Right lung (tissue), 10 donors: ENCODE measurements at places on chromosomes 11 and 22. TPM values are rescaled to one million over a fixed set of nuclear protein-coding genes. Genes with fewer than 3 reads are reported as not detected.

ZNF70 gene
- 10.0 TPM for polyA plus RNA-seq

SYCE3 gene
- polyA plus RNA-seq: not detected

KCTD14 gene
- polyA plus RNA-seq: 8.7 TPM

FDXACB1 gene
- polyA plus RNA-seq: 4.5 TPM

MSANTD4 gene
- polyA plus RNA-seq: 26.1 TPM

OR8G1 gene
- polyA plus RNA-seq: not detected

PTH gene
- not detected for polyA plus RNA-seq

RAB38 gene
- polyA plus RNA-seq: 24.0 TPM
